ENCODE measurements at places on chromosomes 6 and 20.

DNA sequence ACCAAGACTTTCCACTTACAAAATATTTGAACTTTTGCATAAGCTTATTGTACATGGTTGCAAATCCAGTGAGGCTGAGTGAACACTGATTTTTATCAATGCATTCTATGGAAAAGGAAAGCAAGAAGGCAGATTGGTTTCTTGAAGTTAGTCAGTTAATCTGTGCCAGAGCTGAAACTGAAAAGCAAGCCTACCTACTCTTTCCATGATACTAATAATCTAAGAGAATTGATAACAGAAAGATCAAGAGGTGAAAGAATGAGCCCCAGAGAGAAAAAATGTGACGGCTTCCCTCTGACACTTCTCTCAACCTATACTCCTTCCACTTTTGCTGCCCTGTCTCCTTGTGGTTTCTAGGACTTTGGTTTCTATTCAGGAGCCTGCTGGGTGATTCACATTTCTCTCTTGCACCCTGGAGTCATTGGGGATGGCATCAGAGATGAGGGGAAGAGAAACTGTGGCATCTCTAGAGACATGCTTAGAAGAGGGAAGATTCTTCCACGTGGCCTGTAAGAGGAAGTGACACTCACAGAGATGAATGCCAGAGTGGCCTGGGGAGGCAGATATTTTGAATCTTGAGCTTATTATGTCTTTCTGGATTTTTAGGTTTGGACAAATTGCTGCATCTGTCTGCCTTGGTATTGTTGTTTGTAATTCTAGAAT is 158.6 kb upstream of the RIMS1 start:
- DNase-seq = no peak

- DNase-seq = no peak
These were observed 429.7 kb downstream of the EPHA7 start for GRCh38 chr6:92989656-92990055.

DNA sequence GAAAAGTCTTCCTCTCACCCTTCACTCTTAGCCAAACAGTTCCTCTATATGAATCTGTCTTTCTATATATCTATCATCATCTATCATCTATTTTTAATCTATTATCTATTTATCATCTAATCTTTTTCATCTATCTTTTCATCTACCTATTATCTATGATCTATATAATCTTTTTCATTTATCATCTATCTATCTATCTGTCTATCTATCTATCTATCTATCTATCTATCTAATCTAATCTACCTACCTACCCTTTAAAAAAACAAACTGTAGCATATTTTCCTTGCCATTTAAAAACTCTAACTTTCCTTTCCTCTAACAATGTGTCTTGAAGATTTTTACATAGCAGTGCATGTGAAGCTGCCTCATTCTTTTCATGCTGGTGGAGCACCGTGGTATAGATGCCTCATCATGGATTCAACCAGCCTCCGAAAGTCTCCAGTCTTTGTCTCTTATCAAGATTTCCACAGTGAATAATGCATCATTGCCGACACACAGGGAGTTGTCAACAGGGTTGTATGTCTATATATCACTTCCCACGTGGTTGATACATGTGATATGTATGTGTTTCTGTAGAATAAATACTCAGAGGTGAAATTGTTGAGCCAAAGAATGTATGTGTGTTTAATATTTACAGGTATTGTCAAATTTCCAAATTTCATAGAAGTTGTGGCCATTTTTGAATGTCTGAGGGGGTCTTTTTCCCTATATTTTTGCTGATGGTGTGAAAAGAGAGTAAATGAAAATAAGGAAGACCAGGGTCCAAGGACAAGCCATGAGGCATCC is 51.3 kb downstream of the VEGFA start:
- no peak for DNase-seq

DNA sequence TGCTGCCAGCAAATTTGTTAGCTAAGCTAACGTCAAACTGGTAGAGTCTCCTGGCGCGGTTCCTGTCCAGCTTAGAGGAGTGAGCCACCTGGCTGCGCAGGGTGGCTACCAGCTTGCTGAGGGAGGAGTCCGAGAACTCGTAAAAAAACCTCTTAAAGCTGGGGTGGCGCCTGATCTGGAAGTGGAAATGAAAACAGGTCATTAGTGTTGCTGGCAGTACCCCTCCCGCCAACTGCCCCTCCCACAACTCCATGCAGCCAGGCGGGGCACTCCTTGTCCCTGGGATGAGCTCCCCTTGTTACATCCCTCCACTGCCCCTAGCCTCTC is 17.3 kb downstream of the BNIP5 start:
- no peak for DNase-seq

DNA sequence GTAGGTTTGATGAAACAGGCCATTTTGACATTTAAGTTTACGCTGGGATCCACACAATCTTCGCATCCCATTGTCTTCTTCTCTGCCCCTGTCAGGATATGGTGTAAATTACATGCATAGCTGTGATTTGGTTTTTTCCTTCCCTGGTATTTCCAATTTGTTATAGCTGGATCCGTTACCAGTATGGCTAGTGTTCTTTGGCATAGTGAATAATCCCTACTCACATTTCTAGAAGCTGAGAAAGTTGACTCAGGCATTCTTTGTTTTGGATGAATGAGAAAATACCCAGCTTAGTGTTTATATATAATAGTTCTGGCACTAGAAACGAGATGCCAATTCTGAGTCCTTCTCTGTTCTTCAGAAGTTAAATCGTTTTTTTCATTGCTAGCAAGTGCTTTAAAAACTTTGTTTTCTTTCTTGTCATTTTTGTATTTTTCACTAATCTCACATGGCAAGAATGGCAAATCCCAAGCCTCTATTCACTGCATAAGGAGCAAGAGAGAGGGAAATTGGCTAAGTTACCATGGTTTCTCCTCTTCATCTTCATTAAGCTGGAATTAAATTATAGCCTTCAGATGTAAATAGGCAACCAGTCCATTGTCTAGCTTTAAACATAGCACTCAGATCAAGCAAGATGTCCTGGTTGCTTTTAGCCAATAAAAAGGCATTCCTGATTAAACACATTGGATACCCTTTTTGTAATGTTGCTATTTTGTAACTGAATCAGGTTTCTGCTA is 91.9 kb upstream of the LAMP5 start:
- DNase-seq = no peak

DNA sequence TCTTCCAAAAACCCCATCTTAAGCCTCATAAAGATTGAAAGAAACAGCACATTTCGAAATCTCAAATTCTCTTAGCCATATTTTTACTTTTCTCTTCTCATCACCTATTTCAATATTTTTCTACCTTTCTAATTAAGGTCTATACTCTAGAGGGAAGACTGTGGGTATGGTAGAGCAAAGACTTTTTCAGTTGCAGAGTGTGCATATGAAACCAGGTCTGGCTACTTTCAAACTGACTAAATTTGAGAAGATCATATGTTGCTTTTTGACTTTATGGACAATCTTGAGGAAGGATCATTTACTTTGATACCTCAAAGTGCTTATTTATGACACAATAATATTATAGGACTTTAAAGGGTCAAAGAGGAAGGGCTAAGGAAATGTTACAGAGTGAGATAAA is 20.7 kb downstream of the FILIP1 start:
- no peak for DNase-seq

GRCh38 chr6:52759085-52759484 is 4.2 kb downstream of the GSTA2 start:
- no peak for DNase-seq

DNA sequence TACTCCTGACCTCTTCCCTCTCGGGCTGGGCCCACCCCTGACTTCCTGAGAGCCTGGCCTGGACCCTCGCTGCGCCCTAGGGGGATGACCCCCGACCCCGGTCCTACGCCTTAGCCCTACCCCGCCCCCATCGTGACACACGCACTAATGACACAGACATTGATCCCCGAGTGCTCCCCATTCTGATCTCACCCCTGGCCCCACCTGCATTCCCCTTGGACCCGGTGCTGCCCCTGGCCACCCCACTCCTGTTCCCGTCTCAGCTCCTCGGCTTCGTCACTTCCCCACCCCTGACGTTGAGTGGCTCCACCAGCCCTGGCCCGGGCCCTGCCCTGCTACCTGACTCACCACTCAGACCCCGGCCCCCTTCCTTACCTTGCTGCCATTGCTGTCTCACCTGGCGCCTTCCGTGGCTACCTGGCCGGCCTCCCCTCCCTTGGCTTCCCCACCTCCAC is 12.1 kb downstream of the RBCK1 start:
- DNase-seq = no peak

GRCh38 chr6:96939007-96939805 is 14.7 kb downstream of the KLHL32 start:
- no peak for DNase-seq

DNA sequence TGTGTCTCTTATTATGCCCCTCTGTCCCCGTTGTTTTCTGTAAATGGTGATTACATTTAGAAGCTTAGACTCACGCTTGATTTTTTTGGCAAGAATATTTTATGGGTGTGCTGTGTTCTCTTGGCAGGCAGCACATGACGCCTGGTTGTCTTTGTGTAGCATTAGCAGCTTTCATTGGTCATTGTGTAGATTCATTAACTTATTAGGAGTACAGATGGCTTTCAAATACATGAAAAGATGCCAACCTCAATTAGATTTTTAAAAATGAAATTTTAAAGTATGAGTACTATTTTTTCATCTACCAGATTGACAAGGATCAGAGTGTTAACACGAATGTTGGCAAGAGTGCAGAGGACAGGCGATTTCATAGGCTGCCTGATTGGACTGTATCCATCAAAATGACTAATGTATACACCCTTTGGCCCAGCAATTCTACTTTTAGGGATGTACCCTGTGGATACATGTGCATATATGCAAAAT is 15.2 kb downstream of the COX4I2 start:
- DNase-seq = no peak

All from activated CD4-positive, alpha-beta T cell treated with anti-CD3 and anti-CD28 coated beads for 24 hours (primary cell).